ENCODE measurements at places on chromosomes 2 and 18. TPM values are rescaled to one million over a fixed set of nuclear protein-coding genes. Genes with fewer than 3 reads are reported as not detected.

Gene ERBB4
- total RNA-seq, result not detected

Gene IL1B
- not detected for total RNA-seq

Gene RUFY4
- not detected for total RNA-seq

Gene CDH20
- not detected for total RNA-seq

Gene CBLN2
- not detected for total RNA-seq

Gene AKAIN1
- not detected for total RNA-seq

Gene SOWAHC
- total RNA-seq, result 1.7 TPM

Gene IL1RL2
- not detected for total RNA-seq

DNA sequence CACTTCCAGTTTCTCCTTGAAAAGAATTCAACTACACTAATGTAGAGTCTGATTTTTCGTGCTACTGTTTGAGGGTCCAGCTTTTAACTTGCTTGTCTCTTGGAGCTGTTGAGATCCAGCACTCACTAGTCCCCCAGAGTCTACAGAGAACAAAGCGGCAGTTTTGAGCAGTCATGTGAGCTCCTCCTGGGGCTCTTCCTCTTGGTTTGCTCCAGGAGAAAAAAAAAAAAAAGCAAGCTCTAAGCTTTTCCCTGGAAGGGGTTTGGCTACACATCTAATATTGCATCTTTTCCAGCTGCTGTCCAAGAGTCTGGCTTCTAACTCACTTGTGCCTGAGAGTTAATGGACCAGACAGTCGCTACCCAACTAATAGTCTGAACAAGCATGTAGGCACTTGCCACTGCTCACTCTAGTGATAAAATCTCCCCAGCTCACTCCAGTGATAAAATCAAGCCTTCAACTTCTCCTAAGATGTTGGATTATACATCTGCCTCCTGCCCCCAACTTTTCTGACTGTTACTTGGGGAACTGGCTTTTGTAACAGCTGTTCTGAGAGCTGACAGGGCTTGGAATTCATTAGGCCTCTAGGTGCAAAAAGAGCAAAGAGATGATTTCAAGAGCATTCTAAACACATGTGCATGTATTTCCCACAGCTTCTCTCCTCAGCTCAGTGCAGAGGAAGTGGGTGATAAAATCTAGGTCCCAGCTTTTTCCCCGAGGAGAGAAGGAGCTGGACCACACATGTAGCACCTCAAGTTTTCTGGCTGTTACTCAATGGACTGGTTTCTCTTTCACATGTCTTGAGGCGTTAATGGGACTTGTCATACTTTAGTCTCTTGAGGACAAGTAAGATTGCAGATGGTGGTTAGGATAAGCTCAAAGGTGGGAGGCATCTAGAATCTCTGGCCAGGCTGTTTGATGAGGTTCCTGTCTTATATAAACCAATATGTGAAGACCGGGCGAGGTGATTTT, 750.5 kb downstream of the LRP1B start:
- H3K27ac ChIP-seq, result no peak overlapping the region
- H3K4me3 ChIP-seq, result no peak overlapping the region
- H3K36me3 ChIP-seq, result no peaks in the 10 kb centered on the region
- H3K4me1 ChIP-seq, result no peaks in the 10 kb centered on the region

GRCh38 chr2:86412007-86412406, 29.2 kb upstream of the KDM3A start:
- H3K4me3 ChIP-seq, result no peak overlapping the region
- no peaks in the 10 kb centered on the region for H3K36me3 ChIP-seq
- DNase-seq, result no peak
- no peak overlapping the region for H3K27ac ChIP-seq

GRCh38 chr18:22475426-22476100, 57.8 kb upstream of the CTAGE1 start:
- no peaks in the 10 kb centered on the region for H3K36me3 ChIP-seq
- H3K4me3 ChIP-seq, result no peak overlapping the region
- H3K27me3 ChIP-seq, result no peaks in the 10 kb centered on the region
- no peak overlapping the region for H3K27ac ChIP-seq
- no peak for DNase-seq

DNA sequence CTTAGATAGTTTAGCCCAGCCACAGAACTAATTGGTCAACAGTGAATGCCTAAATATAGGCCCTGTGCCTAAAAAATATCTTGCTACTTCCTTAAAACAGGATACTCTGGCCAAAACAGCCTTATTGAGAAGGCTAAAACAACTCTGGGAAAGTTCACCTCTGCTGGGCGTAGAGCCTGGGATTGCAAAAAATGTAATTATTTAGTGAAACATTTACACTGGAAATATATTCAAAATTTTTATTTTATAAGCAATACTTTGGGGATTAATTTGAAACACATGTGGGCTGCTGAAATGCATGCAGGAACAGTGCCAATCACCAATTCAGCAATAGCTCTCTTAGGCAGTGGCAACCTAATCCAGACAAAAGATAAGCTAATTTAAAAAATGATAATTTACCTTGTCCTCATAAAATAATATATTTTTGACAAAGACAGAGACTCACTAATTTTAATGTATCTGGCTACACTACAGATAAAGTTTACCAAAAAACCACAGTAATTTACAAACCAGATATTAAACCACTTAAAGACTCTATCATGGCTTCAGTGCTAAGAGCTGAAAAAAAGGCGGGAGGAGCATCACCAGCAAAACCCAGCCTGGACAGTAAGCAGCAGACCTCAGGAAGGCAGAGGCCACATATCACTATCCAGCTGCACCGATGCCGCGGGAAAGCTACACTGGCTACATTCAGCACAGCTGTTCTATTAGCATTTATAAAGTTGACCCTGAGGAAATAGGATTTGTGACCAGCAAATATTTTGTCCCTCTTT, 18.5 kb downstream of the TRAK2 start:
- H3K27me3 ChIP-seq, result no peaks in the 10 kb centered on the region
- peak overlapping the region; percentile 83 for H3K27ac ChIP-seq
- H3K36me3 ChIP-seq, result peaks cover 37% of the 10 kb centered on the region

DNA sequence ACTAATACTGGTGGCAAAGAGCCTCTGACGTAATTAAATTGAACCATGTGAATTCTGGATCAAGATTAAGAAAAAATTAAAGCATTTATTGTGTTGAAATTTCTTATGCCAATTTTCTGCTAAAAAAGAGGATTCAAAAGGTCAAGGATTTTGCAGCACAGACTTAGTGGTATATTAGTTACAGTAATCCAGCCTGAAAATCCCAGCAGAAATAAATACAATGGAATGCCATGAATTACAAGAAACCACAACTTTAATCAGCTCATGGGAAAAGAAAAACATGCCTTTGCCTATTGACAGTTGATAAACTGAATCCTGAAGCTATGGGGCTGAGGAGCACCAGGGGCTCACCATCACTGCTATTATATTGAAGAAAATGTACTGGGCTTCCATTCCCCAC, 114.8 kb upstream of the SATB2 start:
- no peak for DNase-seq
- no peak overlapping the region for H3K4me3 ChIP-seq
- no peak overlapping the region for H3K27ac ChIP-seq
- H3K4me1 ChIP-seq, result no peaks in the 10 kb centered on the region
- H3K36me3 ChIP-seq, result no peaks in the 10 kb centered on the region

DNA sequence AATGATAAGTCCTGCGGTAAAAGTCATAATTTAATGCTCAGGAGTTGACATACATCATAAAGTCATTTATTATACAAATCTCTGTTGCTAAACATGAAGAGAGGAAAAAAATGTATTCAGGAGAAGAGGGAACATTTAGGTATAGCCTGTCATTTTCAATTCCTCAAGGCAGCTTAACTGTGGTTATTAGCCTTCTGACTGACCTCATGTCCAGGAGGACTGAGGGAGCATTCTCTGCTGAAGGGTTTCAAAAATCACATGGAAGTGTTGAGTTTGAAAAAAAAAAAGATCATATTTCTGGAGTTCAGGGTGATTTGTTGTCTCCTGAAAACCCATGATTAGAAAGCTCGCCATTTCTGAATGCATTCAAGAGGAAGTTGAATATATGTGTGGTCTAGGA, 1371.1 kb upstream of the LRRTM1 start:
- H3K4me1 ChIP-seq, result no peaks in the 10 kb centered on the region
- no peak overlapping the region for H3K27ac ChIP-seq
- no peaks in the 10 kb centered on the region for H3K36me3 ChIP-seq
- H3K27me3 ChIP-seq, result no peaks in the 10 kb centered on the region
- DNase-seq, result no peak

GRCh38 chr2:216057688-216058193, 23.9 kb downstream of the PECR start:
- peak; percentile 52 for DNase-seq
- peaks cover 22% of the 10 kb centered on the region for H3K4me1 ChIP-seq
- peak overlapping the region; percentile 72 for H3K4me3 ChIP-seq
- peaks cover 39% of the 10 kb centered on the region for H3K36me3 ChIP-seq
- H3K27me3 ChIP-seq, result no peaks in the 10 kb centered on the region

DNA sequence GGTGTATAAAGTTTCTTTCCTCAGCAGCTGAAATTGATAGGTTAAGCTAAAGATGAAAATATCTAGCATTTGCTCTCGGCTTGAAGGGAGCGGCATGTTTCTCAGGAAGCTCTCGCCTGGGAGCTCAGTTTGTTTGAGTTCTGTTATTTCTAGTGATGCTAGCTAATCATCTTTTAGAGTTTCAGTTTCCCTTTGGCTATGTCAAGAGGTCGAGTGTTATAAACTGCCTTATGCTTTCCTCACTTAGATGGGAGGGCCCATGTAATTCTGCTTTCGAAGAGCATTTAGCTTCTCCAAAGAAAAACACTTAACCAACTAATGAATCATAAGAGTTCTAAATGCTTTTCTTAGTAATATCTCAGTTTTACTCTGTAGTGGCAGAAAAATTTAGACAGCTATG, 33.6 kb downstream of the PLCL1 start:
- peaks cover 12% of the 10 kb centered on the region for H3K36me3 ChIP-seq
- peak overlapping the region; percentile 53 for H3K4me3 ChIP-seq
- H3K27ac ChIP-seq, result peak overlapping the region; percentile 68
- peaks cover 4% of the 10 kb centered on the region for H3K27me3 ChIP-seq
- no peak for DNase-seq

- no peaks in the 10 kb centered on the region for H3K4me1 ChIP-seq
- no peak overlapping the region for H3K27ac ChIP-seq
- no peaks in the 10 kb centered on the region for H3K36me3 ChIP-seq
- DNase-seq, result no peak
- H3K27me3 ChIP-seq, result no peaks in the 10 kb centered on the region
Measured at GRCh38 chr18:58392324-58393000, 236.4 kb downstream of the ALPK2 start.

- H3K4me1 ChIP-seq, result peaks cover 89% of the 10 kb centered on the region
- H3K27me3 ChIP-seq, result no peaks in the 10 kb centered on the region
- H3K27ac ChIP-seq, result peak overlapping the region; percentile 91
- DNase-seq, result no peak
Measured at GRCh38 chr2:105795575-105795934, 50.8 kb downstream of the NCK2 start.

- peaks cover 2% of the 10 kb centered on the region for H3K27me3 ChIP-seq
- no peaks in the 10 kb centered on the region for H3K36me3 ChIP-seq
- H3K4me1 ChIP-seq, result peaks cover 3% of the 10 kb centered on the region
- no peak overlapping the region for H3K4me3 ChIP-seq
- DNase-seq, result no peak
Measured at GRCh38 chr2:222399038-222399783, 25.1 kb upstream of the SGPP2 start.

GRCh38 chr2:145543155-145543554, 1023.2 kb upstream of the ZEB2 start:
- H3K36me3 ChIP-seq, result no peaks in the 10 kb centered on the region
- no peaks in the 10 kb centered on the region for H3K27me3 ChIP-seq
- H3K27ac ChIP-seq, result no peak overlapping the region
- no peaks in the 10 kb centered on the region for H3K4me1 ChIP-seq
- H3K4me3 ChIP-seq, result no peak overlapping the region

GRCh38 chr2:26974352-26974751, 3.9 kb downstream of the MAPRE3 start:
- no peak overlapping the region for H3K4me3 ChIP-seq
- no peak for DNase-seq
- H3K27ac ChIP-seq, result no peak overlapping the region
- H3K36me3 ChIP-seq, result no peaks in the 10 kb centered on the region
- peaks cover 54% of the 10 kb centered on the region for H3K27me3 ChIP-seq

GRCh38 chr2:187576906-187577305, 22.7 kb upstream of the TFPI start:
- DNase-seq, result no peak
- H3K4me1 ChIP-seq, result peaks cover 4% of the 10 kb centered on the region
- no peak overlapping the region for H3K4me3 ChIP-seq
- no peaks in the 10 kb centered on the region for H3K27me3 ChIP-seq
- no peaks in the 10 kb centered on the region for H3K36me3 ChIP-seq
- H3K27ac ChIP-seq, result no peak overlapping the region

DNA sequence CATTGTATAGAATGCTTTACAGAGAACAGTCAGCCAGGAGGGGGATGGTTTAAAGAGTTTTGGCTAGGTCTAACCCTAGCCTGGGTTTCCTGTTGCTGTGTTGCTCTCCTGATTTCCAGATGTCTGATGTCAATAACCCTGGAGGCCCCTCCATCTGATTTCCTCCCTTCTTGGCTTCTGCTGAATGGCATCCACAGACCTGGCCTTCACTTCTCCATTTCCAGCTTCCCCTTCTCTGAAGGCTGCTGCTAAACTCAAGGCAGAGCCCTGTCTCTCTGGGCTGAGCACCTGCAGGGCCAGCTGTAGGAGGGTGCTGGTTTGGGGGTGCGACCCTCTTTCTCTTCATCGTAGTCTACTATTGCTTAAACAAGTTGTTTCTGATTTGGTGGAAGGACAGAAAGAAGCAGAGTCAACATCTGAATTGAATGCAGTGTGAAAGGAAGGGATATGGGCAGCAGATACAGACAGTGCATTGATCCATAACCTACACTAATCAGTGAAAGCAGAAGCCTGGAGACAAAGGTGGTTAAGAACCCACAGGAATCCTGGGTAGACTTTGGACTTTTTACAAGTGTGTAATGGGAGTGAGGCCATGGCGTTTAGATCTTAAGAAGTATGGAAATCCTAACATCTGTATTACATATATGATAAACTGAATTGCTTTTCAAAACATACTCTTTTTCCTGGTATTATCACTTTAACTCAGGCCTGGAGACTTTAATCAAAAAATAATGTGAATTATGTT, 153.6 kb downstream of the HRH4 start:
- no peak for DNase-seq
- H3K4me1 ChIP-seq, result no peaks in the 10 kb centered on the region
- peaks cover 2% of the 10 kb centered on the region for H3K27me3 ChIP-seq
- no peaks in the 10 kb centered on the region for H3K36me3 ChIP-seq
- no peak overlapping the region for H3K27ac ChIP-seq

GRCh38 chr2:159616286-159616701, at the start of gene BAZ2B:
Gene BAZ2B, minus strand, starts transcription at chr2:159616548. Its CDS starts 137,829 bp downstream, at chr2:159478719.
- DNase-seq, result no peak
- H3K27me3 ChIP-seq, result peaks cover 41% of the 10 kb centered on the region
- peak within 1 kb of the TSS; percentile 69 for H3K27ac ChIP-seq
- peak within 1 kb of the TSS; percentile 82 for H3K4me3 ChIP-seq
- H3K36me3 ChIP-seq, result no peaks in the 10 kb centered on the region

GRCh38 chr2:107927034-107927534, 59.2 kb upstream of the SLC5A7 start:
- H3K4me3 ChIP-seq, result no peak overlapping the region
- no peak for DNase-seq

- H3K4me3 ChIP-seq, result no peak overlapping the region
- H3K4me1 ChIP-seq, result no peaks in the 10 kb centered on the region
- no peak overlapping the region for H3K27ac ChIP-seq
- H3K27me3 ChIP-seq, result peaks cover 3% of the 10 kb centered on the region
Measured at GRCh38 chr2:151658081-151658480, 76.2 kb downstream of the NEB start.

GRCh38 chr2:45696708-45697107, 45.2 kb downstream of the PRKCE start:
- H3K27me3 ChIP-seq, result no peaks in the 10 kb centered on the region
- no peak overlapping the region for H3K4me3 ChIP-seq
- no peaks in the 10 kb centered on the region for H3K36me3 ChIP-seq
- H3K4me1 ChIP-seq, result peaks cover 10% of the 10 kb centered on the region

- H3K4me3 ChIP-seq, result no peak overlapping the region
- H3K4me1 ChIP-seq, result peaks cover 2% of the 10 kb centered on the region
- H3K36me3 ChIP-seq, result no peaks in the 10 kb centered on the region
- DNase-seq, result no peak
- H3K27me3 ChIP-seq, result peaks cover 81% of the 10 kb centered on the region
Measured at GRCh38 chr2:118838741-118839455, 8.6 kb downstream of the EN1 start.

All from activated T-helper 2 cell treated with anti-CD3 and anti-CD28 coated beads, Interferon-gamma antibody, Interleukin-2, Interleukin-4, amounts not matched to agents 10 μg/mL and 5 μg/mL and 100 μg/mL, durations not matched to agents 14 hours and 24 hours and 36 hours (primary cell).